Chondrocyte (in vitro differentiated cells): ENCODE measurements at places on chromosomes 7 and 10. TPM values are rescaled to one million over a fixed set of nuclear protein-coding genes. Genes with fewer than 3 reads are reported as not detected.

DNA sequence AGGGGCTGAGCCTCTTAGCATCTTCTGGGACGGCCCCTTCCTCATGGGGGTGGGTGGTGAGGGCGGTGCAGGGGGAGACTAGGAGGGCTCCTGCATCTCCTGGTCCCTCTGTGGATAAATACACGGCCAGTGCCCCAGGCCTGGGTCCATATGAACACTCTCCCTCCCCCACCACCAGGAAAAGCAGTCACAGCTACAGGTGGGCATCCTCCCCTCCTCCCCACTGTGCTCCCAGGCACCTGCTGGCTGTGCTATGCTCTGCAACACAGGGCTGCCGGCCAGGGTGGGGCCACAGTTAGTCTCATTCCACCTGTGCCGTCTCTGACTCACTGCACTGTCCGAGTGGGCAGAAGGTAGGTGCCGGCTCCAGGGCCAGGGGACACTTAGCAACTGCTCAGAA is 87.3 kb upstream of the INSIG1 start:
- H3K4me1 ChIP-seq = peaks cover 42% of the 10 kb centered on the region
- no peak for DNase-seq

DNA sequence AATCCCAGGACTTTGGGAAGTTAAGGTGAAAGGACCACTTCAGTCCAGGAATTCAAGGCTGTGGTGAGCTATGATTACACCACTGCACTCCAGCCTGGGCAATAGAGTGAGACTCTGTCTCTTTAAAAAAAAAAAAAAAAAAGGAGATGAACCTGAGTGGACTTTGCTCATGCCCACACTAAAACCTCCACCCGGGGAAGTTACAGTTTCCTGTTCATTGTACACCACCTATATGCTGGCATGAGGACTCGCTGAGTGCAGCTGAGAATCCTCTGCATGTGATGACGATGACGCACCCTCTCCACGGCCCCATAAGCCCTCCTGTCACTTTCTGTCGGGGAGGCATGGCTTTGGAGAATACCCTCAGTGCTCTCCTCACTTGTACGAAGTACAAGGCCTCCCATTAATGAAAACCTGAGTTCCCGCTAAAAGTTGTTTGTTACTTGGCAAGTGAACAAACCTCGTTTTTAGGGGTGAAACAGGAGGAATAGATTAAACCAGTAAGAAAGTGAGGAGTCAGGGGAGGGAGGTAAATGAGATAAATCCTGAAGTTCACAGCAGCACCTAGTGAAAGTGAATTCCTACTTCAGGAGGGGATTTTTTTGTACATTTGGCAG is 15.9 kb downstream of the TMEM176B start:
- H3K36me3 ChIP-seq = no peaks in the 10 kb centered on the region
- H3K27ac ChIP-seq = no peak overlapping the region
- H3K27me3 ChIP-seq = peaks cover 37% of the 10 kb centered on the region
- H3K4me1 ChIP-seq = no peaks in the 10 kb centered on the region
- H3K4me3 ChIP-seq = no peak overlapping the region

The AHR gene
- total RNA-seq = 123 to 145 TPM (median 143 TPM) in 3 replicates

The IRF5 gene
- total RNA-seq = 0.26 to 0.53 TPM (median 0.37 TPM) in 3 replicates

GRCh38 chr10:4241724-4242345 is 456.8 kb upstream of the KLF6 start:
- no peaks in the 10 kb centered on the region for H3K27me3 ChIP-seq
- H3K4me3 ChIP-seq = peak overlapping the region; percentile 75
- peak overlapping the region; percentile 98 for H3K27ac ChIP-seq
- DNase-seq = no peak
- H3K36me3 ChIP-seq = peaks cover 7% of the 10 kb centered on the region

The PHYHIPL gene
- total RNA-seq = 0.15 to 0.70 TPM (median 0.20 TPM) in 3 replicates

The EPC1 gene
- total RNA-seq = 22.0 to 31.9 TPM (median 26.8 TPM) in 3 replicates

DNA sequence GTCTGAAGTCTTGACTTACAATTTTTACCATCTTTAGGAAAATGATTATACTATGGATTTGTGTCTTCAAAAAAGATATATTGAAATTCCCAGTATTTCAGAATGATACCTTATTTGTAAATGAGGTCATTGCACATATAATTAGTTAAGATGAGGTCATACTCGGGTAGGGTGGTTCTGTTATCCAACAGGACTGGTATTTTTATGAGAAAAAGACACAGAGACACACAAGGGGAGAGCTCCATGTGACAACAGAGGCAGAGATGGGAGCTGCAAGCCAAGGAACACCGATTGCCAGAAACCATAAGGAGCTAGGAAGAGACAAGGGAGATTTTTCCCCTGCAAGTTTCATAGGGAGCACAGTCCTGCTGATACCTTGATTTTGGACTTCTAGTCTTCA is 356.9 kb downstream of the ARL4A start:
- no peak overlapping the region for H3K4me3 ChIP-seq
- H3K36me3 ChIP-seq = no peaks in the 10 kb centered on the region
- H3K27me3 ChIP-seq = no peaks in the 10 kb centered on the region
- no peak for DNase-seq
- H3K27ac ChIP-seq = no peak overlapping the region

DNA sequence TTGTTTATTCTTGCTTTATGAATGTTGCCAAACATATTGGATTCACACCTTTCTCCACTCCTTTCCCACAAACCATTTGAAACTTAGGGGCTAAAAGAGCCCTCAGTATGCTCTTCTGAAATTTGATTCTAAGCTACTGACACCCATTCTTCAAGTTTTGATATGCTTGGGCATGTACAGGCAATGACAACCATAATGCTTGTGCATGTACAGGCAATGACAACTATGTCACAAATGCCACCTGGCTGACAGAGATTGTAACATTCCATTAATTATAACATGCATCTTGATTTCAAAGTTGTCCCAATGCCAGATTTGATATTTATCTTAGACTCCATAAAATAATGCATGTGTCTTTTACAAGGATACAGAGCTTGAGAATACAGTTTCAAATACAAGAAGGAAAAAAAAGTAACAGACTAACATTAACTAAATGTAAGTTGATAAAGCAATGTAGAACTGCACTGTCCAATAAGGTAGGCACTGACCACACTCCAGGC is 17.5 kb upstream of the CDK1 start:
- DNase-seq = no peak
- H3K4me1 ChIP-seq = peaks cover 23% of the 10 kb centered on the region
- no peak overlapping the region for H3K27ac ChIP-seq

DNA sequence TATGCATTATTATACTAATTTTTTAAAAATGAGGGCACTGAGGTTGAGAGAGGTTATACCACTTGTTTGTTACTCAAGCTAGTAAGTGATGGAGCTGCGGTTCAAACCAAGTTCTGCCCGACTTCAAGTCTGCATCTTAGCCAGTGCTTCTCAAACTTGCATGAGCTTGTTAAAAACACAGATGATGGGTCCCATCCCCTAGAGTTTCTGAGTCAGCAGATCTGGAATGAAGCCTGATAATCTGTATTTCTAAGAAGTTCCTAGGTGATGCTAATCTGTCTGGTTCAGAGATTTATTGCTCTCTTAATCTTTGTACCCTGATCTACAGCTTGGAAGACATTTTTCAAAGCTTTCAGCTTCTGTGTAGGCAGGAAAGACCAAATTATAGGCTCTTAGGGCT is 67.7 kb upstream of the CC2D2B start:
- H3K36me3 ChIP-seq = no peaks in the 10 kb centered on the region
- H3K4me1 ChIP-seq = peaks cover 6% of the 10 kb centered on the region

GRCh38 chr10:72016608-72017300 is 52.6 kb downstream of the CHST3 start:
- H3K36me3 ChIP-seq = peaks cover 6% of the 10 kb centered on the region
- H3K27me3 ChIP-seq = no peaks in the 10 kb centered on the region
- H3K4me1 ChIP-seq = peaks cover 51% of the 10 kb centered on the region
- DNase-seq = no peak

The VCL gene
- total RNA-seq = 429 to 498 TPM (median 485 TPM) in 3 replicates

- H3K27ac ChIP-seq = no peak overlapping the region
- H3K27me3 ChIP-seq = peaks cover 41% of the 10 kb centered on the region
- H3K4me3 ChIP-seq = no peak overlapping the region
These were observed 13.3 kb downstream of the PRSS2 start for GRCh38 chr7:142784096-142784495.

DNA sequence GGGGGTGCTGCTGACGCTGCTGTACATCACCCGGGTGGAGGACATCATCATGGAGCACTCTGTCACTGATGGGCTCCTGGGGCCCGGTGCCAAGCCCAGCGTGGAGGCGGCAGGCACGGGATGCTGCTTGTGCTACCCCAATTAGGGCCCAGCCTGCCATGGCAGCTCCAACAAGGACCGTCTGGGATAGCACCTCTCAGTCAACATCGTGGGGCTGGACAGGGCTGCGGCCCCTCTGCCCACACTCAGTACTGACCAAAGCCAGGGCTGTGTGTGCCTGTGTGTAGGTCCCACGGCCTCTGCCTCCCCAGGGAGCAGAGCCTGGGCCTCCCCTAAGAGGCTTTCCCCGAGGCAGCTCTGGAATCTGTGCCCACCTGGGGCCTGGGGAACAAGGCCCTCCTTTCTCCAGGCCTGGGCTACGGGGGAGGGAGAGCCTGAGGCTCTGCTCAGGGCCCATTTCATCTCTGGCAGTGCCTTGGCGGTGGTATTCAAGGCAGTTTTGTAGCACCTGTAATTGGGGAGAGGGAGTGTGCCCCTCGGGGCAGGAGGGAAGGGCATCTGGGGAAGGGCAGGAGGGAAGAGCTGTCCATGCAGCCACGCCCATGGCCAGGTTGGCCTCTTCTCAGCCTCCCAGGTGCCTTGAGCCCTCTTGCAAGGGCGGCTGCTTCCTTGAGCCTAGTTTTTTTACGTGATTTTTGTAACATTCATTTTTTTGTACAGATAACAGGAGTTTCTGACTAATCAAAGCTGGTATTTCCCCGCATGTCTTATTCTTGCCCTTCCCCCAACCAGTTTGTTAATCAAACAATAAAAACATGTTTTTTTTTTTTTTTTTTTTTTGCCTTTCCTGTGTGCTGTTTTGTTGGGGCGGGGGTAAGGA is 55.8 kb downstream of the TSPAN15 start:
- peaks cover 4% of the 10 kb centered on the region for H3K36me3 ChIP-seq
- H3K4me3 ChIP-seq = peak overlapping the region; percentile 57
- DNase-seq = no peak
- H3K4me1 ChIP-seq = peaks cover 7% of the 10 kb centered on the region

The ABCA13 gene
- 0.07 to 0.13 TPM (median 0.12 TPM) in 3 replicates for total RNA-seq
